Stimulated activated CD8-positive, alpha-beta memory T cell treated with anti-CD3 and anti-CD28 coated beads, Interleukin-7, amount 100 ng/mL, for 48 hours (primary cell): ENCODE measurements at places on chromosomes 2 and 18.

- DNase-seq, result no peak
Measured at GRCh38 chr2:178317811-178318210, 123.5 kb downstream of the OSBPL6 start.

GRCh38 chr2:8563814-8564474, 117.9 kb upstream of the ID2 start:
- no peak for DNase-seq

- no peak for DNase-seq
Measured at GRCh38 chr2:184472481-184472880, 125.8 kb upstream of the ZNF804A start.

DNA sequence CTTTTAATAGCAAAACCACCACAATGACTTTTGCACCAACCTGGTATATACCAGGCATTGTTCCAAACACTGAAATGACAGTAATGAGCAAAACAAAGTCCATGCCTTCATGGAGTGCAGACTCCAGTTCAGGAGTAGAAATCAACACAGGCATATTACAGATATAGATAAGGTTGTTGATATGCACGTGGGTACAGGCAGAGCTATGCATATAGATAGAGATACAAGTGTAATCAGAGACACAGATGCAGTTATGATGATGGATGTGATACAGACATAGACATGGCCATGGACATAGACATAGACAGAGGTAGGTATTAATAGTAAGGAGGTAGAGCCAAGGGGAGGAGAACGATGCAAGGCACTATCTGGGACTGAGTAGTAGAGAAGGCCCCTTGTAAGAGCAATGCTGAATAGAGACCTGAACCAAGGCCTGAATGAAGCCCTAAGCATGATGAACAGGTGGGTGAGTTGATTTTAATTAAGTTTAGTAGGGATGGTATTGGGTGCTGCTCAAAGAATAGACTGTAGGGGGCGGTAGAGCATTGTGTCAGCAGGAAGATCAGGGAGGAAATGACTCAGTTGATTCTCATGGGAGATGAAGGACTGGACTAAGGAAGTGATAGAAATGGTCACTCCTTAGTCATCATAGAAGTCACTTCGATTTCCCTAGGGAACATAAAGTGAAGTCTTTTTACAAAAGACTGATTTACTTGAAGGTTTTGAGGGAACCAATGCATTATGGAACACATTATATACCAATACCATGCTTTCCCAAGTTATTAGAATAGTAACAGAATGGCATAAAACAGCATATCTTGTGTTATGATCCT, 39.4 kb downstream of the CMPK2 start:
- no peak for DNase-seq

GRCh38 chr2:16312771-16313170, 352.9 kb downstream of the CYRIA start:
- DNase-seq, result no peak

GRCh38 chr2:37780387-37780676, 108.9 kb upstream of the CDC42EP3 start:
- no peak for DNase-seq

GRCh38 chr2:196528486-196529223, 110.9 kb upstream of the CCDC150 start:
- no peak for DNase-seq

DNA sequence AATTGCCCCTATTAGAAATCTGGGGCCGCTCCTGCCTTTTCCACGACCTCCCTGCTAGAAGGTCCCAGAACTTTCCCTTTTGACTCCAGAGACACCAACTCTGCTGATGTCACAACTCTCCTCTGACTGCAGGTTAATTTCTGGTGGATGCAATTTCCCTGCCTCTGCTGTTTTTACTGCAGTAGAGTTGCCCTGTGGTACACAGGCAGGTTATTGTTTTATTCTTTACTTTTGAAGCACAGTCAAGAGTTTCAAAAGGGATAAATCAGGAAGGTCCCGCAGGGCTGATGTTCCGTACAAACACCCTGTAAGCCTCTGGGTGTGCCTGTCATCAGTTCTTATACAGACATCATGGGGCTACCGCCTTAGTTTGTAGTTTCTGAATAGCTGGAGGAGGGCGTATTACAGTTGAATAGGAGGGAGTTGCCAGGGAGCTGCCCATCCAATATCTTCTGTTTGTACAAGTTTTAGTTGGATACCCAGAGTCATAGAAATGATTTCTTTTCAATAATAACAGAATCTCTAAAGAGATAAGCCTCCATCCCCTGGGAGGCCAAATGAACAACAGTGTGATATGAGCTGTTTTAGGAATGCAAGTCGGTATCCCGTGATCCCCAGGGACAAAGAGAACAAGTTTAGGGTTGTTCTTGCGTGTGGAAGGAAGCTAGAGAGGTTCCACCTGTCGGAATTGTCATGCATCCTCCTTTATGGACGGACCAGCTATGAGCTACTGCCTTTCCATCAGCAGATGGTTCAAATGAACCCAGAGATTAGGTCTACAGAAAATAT, 108.4 kb upstream of the COPS8 start:
- no peak for DNase-seq

DNA sequence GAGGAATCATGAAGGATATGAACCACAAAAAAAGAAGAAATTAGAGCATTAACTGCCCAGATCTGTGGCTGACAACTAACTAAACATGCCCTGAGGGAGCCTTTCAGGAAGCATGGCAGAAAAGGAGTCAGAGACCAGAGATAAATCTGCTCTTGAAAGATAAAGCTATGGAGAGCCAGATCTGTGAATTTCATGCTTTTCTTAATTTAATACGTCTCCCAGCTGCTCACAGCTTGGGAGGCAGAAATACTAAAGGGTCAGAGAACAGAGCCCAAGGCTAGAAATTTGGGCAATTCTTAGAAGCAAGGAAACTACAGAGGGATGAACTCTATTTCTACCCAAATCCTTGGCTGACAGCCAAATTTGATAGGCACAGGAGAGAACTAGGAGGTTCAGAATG, 223.0 kb upstream of the DPP10 start:
- DNase-seq, result no peak

GRCh38 chr18:35716169-35716831, 134.8 kb downstream of the GALNT1 start:
- DNase-seq, result no peak

- DNase-seq, result no peak
Measured at GRCh38 chr2:140714586-140714985, 1416.2 kb downstream of the LRP1B start.

DNA sequence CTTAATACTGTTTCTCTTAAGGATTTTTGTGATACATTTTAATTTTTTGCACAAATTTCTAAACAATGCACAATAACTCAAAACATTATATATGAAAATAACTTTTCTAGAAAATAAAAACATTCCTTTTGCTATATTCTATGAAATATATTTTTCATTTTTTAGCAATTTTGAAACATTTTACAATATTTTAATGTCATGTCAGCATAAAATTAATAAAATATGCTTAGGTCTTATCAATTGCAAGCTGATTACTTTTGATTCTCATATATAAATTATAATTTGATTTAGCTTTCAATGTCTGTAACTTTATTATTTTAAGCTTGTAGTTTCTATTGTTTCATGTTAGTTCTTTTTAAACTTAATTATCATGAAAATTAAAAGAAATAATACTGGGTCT, 898.7 kb downstream of the TMEM182 start:
- DNase-seq, result no peak

GRCh38 chr18:44584900-44585299, 95.8 kb upstream of the SETBP1 start:
- no peak for DNase-seq

DNA sequence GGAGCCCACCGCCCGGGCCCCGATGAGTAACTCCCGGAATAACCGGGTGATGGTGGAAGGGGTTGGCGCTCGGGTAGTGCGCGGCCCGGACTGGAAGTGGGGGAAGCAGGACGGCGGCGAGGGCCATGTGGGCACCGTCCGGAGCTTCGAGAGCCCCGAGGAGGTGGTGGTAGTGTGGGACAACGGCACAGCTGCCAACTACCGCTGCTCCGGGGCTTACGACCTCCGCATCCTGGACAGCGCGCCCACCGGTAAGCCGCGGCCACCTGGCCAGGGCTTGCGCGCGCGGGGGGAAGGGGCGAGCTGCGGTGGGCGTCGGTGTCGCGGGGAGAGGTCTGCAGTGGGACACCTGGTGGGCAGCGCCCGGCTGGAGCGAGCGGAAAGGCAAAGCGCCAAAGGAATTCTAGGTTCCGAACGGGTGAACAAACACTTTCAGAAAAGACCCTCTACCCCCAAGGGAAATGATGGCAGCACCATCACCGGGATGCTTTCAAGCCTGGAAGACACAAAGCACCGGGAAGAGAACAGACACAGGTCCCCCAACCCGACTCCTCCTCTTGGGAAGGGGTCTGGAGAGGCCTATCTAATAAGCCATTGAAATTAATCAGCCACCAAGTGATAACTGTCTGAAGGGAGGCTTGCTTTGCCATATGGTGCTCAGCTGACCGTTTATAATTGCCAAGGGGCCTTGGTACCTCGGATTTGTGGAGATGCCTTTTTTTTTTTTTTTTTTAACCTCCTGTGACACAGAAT, 1.1 kb downstream of the MIB1 start:
- no peak for DNase-seq

GRCh38 chr2:191836853-191837769, 9.8 kb downstream of the CAVIN2 start:
- DNase-seq, result no peak

- DNase-seq, result no peak
Measured at GRCh38 chr18:60693426-60693825, 320.9 kb upstream of the MC4R start.

GRCh38 chr2:1973636-1974035, 229.3 kb upstream of the PXDN start:
- no peak for DNase-seq

- DNase-seq, result no peak
Measured at GRCh38 chr2:161386228-161386824, 29.8 kb upstream of the TBR1 start.

DNA sequence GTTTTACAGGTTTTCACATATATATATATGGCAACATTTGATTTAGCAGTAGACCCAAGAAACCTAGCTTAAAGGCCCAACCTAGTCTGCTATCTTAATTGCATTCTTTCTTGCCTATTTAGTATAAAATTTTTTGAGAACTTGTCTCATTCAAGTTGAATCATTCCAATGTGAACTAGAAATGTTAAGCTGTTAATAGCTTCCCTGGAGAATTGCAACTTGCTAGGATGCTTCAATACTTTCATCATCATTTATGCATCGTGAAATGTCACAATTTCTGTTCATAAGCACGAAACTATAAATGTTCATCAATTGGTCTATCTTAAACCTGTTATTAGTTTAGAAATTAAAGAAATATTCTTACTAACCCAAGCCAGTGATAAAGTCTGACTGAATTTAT, 217.6 kb downstream of the BABAM2 start:
- DNase-seq, result no peak

DNA sequence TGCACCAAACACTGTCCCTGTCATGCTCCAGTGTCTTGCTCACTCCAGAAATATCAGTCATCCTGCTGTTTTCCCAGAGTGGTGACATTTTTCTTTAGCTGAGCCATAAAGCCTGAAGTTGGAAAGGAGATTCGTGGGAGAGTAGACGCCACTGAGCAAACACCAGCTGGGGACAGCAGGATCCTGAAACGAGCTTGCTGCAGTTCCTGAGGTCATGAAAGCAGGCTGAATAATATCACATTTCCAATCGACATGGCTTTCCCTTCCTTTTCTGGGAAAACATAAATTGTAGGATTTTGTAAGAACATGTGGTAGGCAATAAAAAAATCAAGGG, 276.4 kb downstream of the CDCA7 start:
- no peak for DNase-seq

GRCh38 chr2:26901326-26902183, 53.6 kb downstream of the DPYSL5 start:
- no peak for DNase-seq

DNA sequence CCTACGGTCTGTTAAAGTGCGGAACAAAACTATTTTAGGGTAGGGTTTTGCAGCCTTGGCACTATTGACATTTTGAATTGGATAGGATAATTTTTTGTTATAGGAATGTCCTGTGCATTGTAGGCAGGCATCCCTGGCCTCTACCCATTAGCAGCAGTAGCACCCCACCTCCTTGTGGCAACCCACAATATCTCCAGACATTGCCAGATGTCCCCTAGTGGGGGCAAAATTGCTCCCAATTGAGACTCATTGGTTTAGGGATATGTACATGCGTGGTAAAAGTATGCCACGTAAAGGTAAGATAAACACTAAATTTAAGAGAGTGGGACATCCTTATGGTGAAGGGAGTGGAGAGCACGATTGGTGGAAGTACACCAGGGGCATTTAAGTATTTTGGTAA, 4.6 kb downstream of the MIB1 start:
- DNase-seq, result no peak

- DNase-seq, result no peak
Measured at GRCh38 chr18:75133721-75134610, 75.0 kb downstream of the PTGR3 start.

DNA sequence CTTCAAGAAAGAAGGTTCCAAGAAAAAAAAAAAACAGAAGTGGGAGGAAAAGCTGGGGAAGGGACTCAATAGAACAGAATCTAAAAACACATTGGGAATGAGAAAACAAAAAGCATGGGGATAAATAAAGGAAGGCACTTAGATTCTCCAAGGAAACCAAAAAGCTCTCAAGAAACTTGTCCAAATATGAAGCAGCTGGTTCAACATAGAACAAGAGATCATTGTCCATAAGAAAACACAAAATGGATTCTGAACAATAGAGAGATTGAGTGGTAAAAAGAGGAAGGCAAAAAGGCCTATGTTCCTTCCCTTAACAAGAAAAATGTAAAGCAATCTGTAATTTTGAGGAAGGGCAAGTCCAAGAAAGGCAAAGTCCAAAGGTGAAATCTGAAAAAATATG, 32.9 kb upstream of the ALK start:
- no peak for DNase-seq

DNA sequence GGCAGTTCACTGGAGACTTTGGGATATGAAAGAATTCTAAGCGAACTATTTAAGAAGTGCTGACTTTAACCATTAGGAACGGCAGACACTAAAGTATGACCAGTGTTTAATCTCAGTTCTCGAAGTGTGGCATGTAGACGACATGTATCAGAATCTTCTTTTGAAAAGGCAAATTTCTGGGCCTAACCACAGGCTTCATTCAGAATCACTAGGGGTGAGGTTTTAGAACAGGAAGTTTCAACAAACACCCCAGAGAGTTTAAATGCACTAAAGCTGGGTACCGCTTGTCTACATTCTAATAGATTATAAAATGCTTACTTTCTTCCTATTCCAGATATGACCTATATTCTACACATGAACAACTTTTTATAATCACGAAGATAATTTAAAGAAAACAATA, 180.3 kb downstream of the ANKRD44 start:
- DNase-seq, result no peak

DNA sequence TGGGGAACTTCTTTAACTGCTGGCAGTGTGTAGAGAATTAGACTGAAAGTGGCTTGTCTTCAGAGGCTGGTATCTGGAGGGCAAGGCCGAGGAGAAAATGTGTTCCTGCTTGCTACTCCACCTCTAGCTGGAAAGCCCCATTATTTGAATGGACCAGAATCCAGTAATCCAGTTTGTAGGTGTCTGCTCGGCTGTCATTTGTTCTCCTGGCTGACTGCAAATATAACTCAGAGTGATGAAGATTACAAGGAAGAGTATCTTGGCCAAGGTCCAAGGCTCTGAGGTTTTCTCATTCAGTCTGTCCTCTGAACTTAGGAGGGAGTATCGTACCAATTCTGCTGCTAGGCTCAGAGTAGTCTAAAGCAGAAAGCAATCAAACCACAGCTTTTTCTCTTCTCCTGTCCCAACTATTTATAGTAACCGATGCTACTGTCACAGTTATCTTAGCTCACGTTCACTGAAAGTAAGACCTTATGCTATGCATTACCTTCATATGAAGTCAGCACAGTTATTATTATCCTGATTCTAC, 228.6 kb downstream of the SETBP1 start:
- DNase-seq, result no peak

- no peak for DNase-seq
Measured at GRCh38 chr2:159683817-159684216, 28.5 kb upstream of the MARCHF7 start.
